ENCODE measurements at places on chromosomes 3 and 15. TPM values are rescaled to one million over a fixed set of nuclear protein-coding genes. Genes with fewer than 3 reads are reported as not detected.

SLC28A1 gene
- total RNA-seq, result not detected

MYL3 gene
- not detected for total RNA-seq

TGM4 gene
- total RNA-seq, result not detected

WDR76 gene
- total RNA-seq, result 7.6 TPM

KNG1 gene
- not detected for total RNA-seq

NEK10 gene
- total RNA-seq, result 58.6 TPM

HGD gene
- total RNA-seq, result under 0.01 TPM

GASK1A gene
- total RNA-seq, result 0.88 TPM

ERICH6 gene
- total RNA-seq, result under 0.01 TPM

Measured in osteoblast (primary cell).